ENCODE measurements at places on chromosomes 5 and 9.

- no peak for DNase-seq
Observed at GRCh38 chr5:79031485-79031867, 38.0 kb downstream of the DMGDH start.

DNA sequence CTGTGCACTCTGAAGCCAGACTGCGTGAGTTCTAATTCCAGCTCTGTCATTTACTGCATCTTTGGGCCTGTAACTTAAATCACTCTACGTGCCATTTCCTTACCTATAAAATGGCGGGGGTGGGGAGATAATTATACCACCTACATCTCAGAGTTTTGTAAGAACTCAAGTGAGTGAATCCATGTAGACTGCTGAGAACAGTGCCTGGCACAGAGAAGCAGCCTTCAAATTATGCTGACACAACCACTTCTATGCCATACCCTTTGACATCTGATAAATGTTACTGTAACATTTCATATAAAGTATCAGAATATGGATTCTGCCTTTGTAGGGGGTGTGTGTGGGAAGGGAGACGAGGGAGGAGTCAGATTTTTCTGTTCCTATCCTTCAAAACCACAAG lies 27.7 kb downstream of the ELAVL2 start:
- no peak for DNase-seq

DNA sequence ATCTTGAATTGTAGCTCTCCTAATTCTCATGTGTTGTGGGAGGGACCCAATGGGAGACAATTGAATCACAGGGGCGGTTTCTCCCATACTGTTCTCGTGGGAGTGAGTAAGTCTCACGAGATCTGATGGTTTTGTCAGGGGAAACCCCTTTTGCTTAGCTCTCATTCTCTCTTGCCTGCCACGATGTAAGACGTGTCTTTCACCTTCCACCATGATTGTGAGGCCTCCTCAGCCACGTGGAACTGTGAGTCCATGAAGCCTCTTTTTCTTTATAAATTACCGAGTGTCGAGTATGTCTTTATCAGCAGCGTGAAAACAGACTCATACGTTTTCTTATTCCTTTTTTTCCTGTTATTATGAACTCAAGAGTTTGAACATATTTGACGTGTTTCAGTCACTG lies 39.1 kb downstream of the RETREG1 start:
- no peak for DNase-seq

GRCh38 chr5:139772089-139772791 lies 23.4 kb upstream of the PSD2 start:
- DNase-seq = no peak

DNA sequence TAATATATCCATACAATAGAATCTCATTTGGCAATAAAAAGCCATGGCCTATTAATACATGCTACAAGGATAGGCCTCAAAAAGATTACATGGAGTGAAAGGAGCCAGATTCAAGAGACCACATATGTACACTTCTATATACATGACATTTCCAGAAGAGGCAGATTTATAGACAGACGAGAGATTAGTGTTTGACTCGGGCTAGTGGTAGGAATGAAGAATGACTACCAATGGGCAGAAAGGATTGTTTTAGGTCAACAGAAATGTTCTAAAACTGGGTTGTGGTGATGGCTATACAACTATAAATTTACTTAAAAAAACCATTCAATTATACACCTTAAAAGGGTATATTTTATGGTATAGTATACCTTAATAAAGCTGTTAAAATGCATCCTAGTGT lies 41.9 kb downstream of the SETX start:
- DNase-seq = no peak

- no peak for DNase-seq
Observed at GRCh38 chr5:143826951-143827444, 15.0 kb downstream of the HMHB1 start.

GRCh38 chr9:115591584-115591984 lies 473.6 kb upstream of the TNC start:
- no peak for DNase-seq

DNA sequence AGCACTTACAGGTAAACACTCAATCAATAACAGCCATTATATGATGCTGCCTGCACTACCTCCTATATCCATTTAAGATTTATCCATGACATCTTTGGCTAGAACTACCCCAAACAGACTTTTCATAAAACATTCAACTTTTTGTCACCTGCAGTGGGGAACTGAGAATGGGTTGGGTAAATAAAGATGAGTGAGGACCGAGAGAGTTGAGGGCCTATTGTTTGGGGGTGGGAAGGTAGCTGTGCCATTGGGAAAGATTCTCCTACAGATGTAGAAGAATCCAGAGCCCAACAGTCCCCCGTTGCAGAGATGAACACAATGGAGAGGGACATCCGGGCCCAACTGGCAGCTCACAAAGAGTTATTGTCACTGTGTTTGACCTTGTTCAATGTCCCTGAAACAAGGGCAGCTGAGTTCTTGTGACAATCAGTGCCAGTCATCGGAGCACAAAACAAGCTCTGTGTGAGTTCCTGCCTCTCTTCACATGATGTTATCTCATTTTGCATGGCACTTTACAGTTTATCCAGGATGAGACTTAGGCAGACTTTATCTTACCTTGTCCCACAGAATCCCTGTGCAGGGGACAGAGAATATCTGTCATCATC lies 11.5 kb upstream of the SLC31A2 start:
- DNase-seq = no peak

DNA sequence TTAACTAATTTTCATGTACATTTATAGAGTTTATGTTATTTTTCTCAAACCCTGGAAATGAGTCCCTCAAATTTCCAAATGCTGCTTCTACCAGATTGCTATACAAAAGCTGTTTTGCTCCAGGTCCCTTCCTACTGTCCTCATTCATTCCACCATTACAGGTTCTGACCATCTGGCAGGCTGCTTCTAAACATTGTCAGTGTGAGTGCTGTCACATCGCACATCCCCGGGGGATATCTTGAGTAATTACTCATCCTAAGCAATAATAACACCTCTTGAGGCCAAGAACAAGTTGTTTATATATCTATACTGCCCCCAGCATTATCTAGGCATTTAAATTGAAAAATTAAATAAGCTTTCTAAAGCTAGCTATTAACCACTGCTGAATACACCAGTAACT lies 1675.3 kb upstream of the CDH6 start:
- no peak for DNase-seq

GRCh38 chr5:178413988-178414387 lies 176.2 kb downstream of the COL23A1 start:
- DNase-seq = no peak

- no peak for DNase-seq
Observed at GRCh38 chr9:85430659-85431338, 311.0 kb downstream of the AGTPBP1 start.

DNA sequence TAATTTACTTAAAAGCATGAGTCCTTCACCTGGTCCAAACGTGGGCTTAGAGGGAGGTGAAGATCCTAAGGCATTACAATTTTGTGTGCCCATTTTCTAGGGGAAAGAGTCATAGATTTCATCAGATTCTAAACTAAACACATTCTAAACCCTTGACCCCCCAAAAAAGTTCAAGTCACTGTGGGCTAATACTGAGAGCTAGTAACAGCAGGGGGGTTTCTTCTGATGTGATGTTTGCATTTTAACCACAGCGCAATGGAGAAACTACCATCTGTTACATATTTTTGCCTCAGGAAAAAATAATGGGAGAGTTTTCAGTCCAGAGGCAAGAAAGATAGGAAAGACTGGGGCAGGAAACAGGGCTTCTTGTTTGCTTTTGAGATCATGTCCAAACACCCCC lies 110.8 kb upstream of the SLC1A3 start:
- no peak for DNase-seq

- no peak for DNase-seq
Observed at GRCh38 chr5:169735913-169736312, 98.8 kb downstream of the DOCK2 start.

GRCh38 chr9:16119261-16120230 lies 566.7 kb downstream of the CCDC171 start:
- no peak for DNase-seq

DNA sequence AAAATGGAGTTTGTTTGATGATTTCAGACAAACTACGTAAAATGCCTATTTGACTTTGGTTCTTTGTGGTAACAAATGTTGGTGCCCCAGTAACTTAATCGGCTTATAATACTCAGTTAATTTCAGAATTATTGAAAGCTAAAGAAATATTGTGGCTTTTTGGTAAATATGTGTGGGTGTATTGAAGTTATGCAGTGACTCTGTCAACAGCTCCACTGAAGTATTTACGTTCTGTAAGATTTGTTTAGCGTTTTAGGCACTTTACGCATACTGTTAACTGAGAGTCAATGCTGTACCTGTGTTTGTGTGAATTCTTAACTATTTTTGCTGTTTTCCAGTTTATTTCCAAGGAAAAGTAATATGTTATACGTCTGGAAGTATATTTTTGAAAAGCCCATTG lies 2.2 kb downstream of the RAD23B start:
- DNase-seq = no peak
